ENCODE measurements at places on chromosomes 7 and 10.

GRCh38 chr10:30637881-30638467 lies 8.4 kb upstream of the LYZL2 start:
- no peak for DNase-seq

- DNase-seq, result no peak
These were observed 22.3 kb downstream of the KLHDC10 start for GRCh38 chr7:130092598-130092997.

GRCh38 chr10:58137813-58138212 lies 129.9 kb downstream of the IPMK start:
- DNase-seq, result no peak

- no peak for DNase-seq
These were observed 553 bp downstream of the VDAC2 start for GRCh38 chr10:75211007-75211691.

- no peak for DNase-seq
These were observed 24.3 kb downstream of the EPDR1 start for GRCh38 chr7:37944737-37945054.

GRCh38 chr10:117533507-117534281 lies 8.9 kb upstream of the EMX2 start:
- no peak for DNase-seq
